Left renal cortex interstitium (tissue), 4 donors: ENCODE measurements at places on chromosomes 3 and 15. TPM values are rescaled to one million over a fixed set of nuclear protein-coding genes. Genes with fewer than 3 reads are reported as not detected.
A peak's percentile ranks its signal among the peaks of the same experiment; 100 is the strongest.

The ACTC1 gene
- polyA plus RNA-seq, result 1.3 TPM

The PDCD10 gene
- polyA plus RNA-seq, result 80.1 TPM

The EIF1B gene
- 130 TPM for polyA plus RNA-seq

The CCPG1 gene
- 45.6 TPM for polyA plus RNA-seq

The SMCO1 gene
- not detected for polyA plus RNA-seq

The NAALADL2 gene
- 20.7 TPM for polyA plus RNA-seq

The ACTRT3 gene
- polyA plus RNA-seq, result 4.9 TPM

The GOLGA6A gene
- not detected for polyA plus RNA-seq

The ZNF148 gene
- polyA plus RNA-seq, result 49.4 TPM

The AGBL1 gene
- polyA plus RNA-seq, result 0.11 TPM

The HCLS1 gene
- 6.5 TPM for polyA plus RNA-seq

The GALK2 gene
- polyA plus RNA-seq, result 26.4 TPM

The C3orf33 gene
- polyA plus RNA-seq, result 9.9 TPM

The IGDCC3 gene
- polyA plus RNA-seq, result 9.4 TPM

The SNRK gene
- 55.5 TPM for polyA plus RNA-seq

DNA sequence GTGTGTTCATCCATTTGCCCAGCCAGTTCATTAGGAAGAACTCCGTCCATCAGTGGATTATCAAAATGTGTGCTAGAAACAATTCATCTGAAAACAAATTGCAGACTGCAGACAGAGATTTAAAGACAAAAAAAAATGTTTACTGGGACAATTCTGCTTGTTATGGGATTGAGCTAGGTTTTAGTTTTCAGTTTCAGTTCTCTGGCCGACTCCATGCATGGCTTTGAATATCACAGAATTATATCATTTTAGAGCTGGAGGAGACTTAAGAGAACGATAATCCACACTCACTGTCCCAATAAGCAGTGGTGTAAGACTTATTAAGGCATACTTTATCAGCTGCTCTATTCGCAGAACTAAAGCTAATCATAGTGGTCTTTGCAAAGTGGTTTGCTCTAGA is 51.1 kb downstream of the TFG start:
- DNase-seq, result no peak

- no peak for DNase-seq
Measured at GRCh38 chr3:159978353-159978752, 10.3 kb upstream of the IL12A start.

DNA sequence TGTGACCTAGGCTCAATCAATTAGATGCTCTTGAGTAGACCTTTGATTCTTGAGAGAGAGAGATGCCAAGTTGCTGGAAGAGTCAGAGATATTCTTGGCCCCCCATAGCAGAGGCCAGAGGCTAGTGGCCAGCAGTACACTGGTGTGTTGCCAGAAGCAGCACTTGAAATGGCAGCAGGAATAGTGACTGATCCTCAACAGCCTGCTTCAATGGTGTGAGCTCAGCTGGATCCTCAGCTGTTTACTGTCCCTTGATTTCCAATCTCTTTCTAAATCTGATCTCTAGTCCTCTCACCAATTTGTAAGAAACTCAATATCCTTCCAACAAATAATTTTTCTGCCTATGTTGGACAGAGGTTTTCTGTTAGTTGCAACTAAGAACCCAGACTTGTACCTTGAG is 170.3 kb upstream of the CCDC54 start:
- DNase-seq, result no peak

- peak; percentile 82 for DNase-seq
Measured at GRCh38 chr3:151086484-151087456, 1.3 kb downstream of the MED12L start.

GRCh38 chr15:86706813-86707212 is 627.1 kb downstream of the AGBL1 start:
- no peak for DNase-seq

DNA sequence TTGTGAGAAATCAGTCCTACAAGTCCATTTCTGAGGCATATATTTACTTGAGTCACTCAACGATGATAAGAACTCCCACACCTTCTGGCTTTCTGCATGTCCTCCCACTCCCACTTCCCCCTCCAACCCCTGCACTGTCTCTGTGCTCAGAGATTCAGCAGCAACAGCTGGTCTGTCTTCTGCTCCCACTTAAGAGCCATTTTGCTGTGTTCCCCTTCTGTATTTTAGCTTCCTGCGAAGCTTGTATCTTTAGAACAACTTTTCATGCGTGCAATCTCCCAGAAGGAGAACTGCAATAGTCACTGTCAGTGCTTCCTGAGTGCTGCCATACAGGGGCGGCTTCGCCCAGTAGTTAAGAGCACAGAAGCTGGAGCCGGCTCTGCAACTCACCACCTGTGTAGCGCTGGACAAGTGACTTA is 90.0 kb upstream of the SPATA12 start:
- DNase-seq, result no peak

DNA sequence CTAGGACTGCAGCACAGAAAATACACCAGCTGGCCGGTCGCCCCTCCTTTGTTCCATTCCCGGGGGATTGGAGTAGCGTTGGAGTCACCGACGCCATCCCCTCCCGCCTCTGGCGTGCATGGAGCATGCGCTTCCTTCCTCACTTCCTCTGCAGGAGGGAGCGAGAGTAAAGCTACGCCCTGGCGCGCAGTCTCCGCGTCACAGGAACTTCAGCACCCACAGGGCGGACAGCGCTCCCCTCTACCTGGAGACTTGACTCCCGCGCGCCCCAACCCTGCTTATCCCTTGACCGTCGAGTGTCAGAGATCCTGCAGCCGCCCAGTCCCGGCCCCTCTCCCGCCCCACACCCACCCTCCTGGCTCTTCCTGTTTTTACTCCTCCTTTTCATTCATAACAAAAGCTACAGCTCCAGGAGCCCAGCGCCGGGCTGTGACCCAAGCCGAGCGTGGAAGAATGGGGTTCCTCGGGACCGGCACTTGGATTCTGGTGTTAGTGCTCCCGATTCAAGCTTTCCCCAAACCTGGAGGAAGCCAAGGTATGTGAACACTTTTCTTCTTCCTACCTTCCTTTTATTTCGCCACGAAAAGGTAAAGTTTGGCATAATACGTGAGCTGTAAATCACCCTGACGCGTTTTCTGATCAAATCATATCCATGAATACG is at the start of gene SCG3:
SCG3 (plus strand) TSS at position 201 of the 661 bp plus-strand sequence; CDS start at position 454, 253 bp downstream.
- DNase-seq, result peak; percentile 50

DNA sequence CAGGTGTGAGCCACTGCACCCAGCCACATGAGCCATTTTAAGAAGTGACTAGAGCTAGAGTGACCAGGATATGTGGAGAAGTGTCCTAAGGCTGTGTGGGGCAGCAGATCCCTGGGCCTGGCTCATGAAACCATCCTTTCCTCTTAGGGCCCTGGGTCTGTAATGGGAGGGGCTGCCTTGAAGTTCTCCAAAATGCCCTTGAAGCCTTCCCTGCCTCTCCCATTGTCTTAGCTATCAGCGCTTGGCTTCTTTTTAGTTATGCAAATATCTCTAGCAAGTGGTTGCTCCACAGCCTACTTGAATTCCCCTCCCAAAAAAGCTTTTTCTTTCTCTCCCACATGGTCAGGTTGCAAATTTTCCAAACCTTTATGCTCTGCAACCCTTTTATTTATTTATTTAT is 112.4 kb upstream of the SPATA16 start:
- no peak for DNase-seq

- DNase-seq, result no peak
Measured at GRCh38 chr3:147090461-147090860, 315.9 kb downstream of the ZIC4 start.

GRCh38 chr3:29587340-29587739 is 306.5 kb downstream of the RBMS3 start:
- no peak for DNase-seq

DNA sequence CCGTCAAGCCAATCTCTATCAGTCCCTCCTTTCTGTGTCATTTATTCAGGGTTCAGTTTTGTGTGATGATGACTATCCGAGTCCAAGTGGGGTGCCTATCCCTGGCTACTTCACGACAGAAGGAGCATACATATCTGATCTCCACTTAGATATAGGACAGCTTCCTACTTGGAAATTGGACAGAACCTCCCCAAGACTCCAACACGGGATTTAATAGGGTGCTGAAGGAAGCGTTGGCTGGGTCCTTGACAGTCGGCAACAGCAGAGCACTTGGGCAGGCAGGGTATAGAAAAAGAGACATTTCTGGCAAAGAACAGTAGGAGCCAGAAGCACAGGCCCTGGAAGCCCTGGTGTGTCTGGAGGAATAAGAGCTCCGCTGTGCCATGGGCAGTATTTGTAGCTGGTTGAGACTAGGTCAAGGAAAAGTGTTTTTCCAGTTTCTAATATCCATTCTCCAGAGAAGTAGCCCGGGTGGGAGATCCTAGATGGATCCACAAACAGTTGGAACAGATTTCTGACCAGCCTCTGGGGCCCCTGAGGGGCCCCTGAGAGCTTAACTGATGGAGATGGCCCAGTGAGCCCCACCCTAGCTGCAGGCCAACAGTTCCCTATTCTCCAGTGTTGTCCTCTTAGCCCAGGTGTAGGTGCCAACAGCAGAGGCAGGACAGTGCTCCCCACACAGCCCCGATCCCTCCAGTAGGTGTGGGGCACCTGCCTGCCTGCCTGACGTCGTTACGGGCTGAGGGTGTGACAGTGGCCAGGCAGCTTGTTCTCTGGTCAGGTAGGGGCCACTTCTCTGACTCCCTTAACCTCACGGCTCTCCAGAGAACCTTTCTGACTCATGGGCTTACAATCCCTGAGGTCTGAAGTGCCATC is 130.8 kb downstream of the CHCHD6 start:
- DNase-seq, result no peak

- DNase-seq, result no peak
Measured at GRCh38 chr3:112619295-112619694, 21.6 kb downstream of the CCDC80 start.

- DNase-seq, result peak; percentile 29
Measured at GRCh38 chr3:43855674-43856299, 165.0 kb downstream of the ABHD5 start.

GRCh38 chr3:169110633-169111032 is 552.9 kb downstream of the MECOM start:
- no peak for DNase-seq

DNA sequence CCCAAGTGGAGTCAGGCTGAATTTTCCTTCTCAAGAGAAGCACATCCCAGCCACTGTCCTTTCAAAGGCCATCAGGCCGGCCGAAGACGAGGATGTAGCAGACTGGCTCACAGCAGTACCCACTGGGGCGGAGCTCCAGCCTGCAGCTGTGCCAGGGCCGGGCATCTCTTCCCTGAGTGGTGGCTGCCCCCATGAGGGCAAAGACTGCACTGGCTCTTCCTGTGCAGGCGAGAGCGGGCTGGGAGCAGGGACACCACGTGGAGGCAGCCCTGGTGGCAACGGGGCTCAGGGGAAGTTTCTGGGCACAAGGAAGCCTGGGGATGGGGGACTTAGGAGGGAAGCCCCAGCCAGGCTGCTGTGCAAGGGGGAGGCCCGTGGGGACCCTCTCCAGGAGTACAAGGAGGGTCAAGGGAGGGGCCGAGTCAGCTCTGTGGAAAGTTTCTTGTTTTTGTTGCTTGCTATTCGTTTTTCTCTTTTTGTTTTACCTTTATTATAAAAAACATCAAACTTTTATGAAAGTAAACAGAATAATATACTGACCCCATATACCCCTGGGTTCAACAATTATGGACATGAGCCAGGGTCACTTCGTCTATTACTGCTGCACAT is 66.1 kb downstream of the RPN1 start:
- no peak for DNase-seq

GRCh38 chr3:164779816-164780215 is 298.5 kb downstream of the SI start:
- no peak for DNase-seq

GRCh38 chr3:65466300-65466988 is 572.3 kb downstream of the MAGI1 start:
- DNase-seq, result no peak

- no peak for DNase-seq
Measured at GRCh38 chr15:25733036-25733855, 129.9 kb downstream of the ATP10A start.

GRCh38 chr3:100766069-100766468 is 56.8 kb downstream of the TFG start:
- DNase-seq, result no peak

GRCh38 chr3:72897758-72898007 is 9.8 kb downstream of the GXYLT2 start:
- no peak for DNase-seq

GRCh38 chr3:69748503-69748902 is 9.2 kb downstream of the MITF start:
- DNase-seq, result no peak
